ENCODE measurements at places on chromosomes 7 and 10.

DNA sequence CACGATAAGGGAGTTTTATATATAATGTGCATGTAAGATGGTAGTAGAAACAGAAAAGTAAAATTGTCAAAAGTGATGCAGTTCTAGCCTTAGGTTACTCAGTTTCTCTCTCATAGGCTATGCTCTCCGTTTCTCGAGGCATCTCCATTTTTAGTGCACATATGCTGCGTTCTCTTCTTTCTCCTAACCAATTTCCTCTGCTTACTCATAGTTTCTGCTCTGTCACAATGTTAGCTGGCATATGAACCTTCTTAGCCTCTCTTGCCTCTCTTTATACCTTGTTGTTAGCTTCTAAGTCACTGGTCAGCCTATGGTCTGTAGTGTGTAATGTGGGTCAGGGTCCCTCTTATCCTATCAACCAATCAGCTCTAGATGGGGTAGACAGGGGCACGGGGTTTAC lies 280.6 kb upstream of the ETV1 start:
- no peak for DNase-seq

DNA sequence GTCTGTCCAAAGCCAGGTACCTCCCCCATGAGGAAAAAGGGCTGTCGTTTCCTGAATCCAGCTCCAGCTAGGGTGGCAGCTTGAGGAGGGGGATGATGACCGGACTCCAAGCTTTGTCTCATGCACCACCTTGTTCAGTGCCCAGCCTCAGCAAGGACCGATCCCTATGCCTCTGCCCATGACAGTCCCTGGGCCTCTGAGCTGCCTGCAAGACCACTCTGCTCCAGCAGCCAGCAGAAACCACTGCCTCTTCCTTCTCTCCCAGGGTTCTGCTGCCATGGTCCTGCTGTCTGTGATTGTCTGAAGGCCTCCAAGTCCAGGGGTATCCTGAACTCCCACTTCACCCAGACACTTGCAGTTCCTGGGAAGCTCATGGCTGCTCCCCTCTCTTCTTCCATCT lies 21.3 kb upstream of the GDF10 start:
- DNase-seq = no peak

DNA sequence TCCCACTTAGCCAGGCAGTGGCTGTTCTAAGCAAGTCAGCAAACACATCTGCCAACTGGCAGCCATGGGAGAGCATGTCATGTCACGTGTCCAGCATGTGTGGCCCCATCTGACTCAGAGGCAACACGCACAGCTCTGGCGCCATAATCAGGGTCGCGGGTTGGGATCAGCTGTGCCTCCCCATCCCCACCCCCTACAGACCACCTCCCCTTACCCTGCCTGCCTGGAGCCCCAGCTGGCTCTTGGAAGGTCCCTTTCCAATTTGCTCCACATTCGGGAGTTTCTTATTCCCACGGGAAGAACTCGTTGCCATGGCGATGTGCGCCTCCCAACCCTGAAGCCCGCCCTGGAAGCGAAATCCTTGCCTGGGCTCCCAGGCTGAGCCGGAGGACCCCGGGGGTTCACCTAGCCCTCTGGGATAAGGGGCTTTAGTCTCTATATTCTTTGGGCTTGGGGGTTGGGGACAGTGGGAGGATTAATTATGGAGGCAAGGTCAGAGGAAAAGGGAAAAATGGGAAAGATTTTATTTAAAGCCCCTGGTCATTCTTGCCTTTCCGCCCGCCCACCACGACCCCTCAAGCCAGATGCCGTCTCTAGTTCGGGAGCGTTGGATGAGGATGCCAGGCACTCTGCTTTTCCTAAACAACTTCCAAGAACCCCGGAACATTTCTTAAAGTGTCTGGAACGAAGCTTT lies 283.7 kb downstream of the ZEB1 start:
- DNase-seq = no peak

GRCh38 chr10:56082169-56082568 lies 278.9 kb downstream of the ZWINT start:
- no peak for DNase-seq

GRCh38 chr10:51445588-51445987 lies 253.8 kb downstream of the CSTF2T start:
- no peak for DNase-seq

DNA sequence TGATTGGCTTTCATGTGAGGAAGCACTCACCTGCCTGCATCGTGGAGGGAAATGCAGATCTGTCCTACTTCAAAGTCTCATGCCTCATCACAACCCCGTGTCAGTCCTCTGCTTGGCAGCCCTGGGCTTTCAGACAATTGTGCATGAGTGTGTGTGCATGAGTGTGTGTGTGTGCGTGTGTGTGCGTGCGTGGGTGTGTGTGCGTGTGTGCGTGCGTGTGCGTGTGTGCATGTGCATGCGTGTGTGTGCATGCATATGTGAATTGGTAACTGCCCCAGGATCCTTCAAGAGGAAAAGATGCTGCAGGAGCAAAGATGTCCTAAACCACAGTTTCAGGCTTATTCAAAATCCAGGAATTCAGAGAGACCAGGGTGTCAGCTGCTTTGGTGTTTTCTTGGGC lies 71.3 kb downstream of the LANCL2 start:
- DNase-seq = no peak

DNA sequence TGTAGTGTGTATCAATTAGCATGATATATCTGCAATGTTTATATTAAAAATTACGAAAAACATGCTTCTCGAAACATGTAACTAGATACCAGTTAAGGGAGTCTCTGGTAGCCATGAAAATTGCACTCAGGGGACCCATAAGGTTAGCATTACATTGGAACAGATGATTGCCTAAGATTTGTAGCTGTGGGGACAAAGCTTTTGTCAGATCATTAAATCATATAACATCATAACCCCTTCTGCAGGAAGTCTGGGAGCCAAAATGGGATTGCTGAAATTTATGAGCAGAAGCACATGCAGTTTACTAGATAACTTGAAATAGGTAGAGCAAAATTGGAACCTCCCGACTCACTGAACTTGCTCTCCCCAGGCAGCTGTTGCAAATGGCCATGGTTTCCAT lies 235.0 kb upstream of the IGFBP3 start:
- DNase-seq = no peak

- no peak for DNase-seq
Measured at GRCh38 chr10:48511875-48512231, 93.0 kb downstream of the ARHGAP22 start.

GRCh38 chr10:511849-512191 lies 177.6 kb downstream of the DIP2C start:
- DNase-seq = no peak

GRCh38 chr7:4837803-4838625 lies 23.8 kb downstream of the PAPOLB start:
- no peak for DNase-seq

DNA sequence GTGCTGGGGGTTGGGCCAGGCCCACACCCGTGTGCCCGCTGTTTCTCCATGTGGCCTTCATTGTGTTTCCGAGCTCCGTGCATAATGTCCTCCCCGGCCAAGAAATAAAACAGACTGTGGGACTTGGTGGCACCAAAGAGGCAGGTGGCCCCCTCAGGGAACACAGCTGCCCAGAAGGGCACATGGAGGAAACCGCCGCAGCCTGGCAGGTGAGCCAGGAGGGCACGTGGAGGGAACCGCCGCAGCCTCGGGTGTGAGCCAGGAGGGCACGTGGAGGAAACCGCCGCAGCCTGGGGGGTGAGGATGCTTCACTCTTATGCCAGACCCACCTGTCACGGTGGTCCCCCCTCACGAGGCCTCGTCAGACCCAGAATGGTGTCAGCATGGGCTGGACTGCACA lies 288.7 kb downstream of the WDR37 start:
- DNase-seq = no peak

- DNase-seq = no peak
Measured at GRCh38 chr10:114265392-114266053, 26.5 kb downstream of the VWA2 start.

- no peak for DNase-seq
Measured at GRCh38 chr7:120944826-120945562, 5.6 kb upstream of the ING3 start.

DNA sequence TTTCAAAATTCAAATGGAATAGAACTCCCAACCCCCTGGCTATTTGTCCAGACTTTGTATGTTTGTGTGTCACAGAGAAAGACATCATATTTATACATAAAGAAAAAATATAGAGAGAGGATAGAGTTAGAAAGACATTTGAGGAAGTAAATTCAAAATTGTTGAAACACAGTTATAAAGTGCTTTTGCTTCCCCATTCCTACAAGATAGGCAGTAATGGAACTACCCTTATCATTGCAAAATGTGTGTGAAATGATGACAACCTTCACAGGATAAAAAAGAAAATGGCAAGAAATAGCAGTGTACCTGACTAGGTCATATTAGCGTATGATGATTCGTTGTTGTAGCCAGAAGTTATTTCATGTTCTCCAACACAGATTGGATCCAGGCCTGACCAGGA lies 63.1 kb downstream of the FZD1 start:
- DNase-seq = no peak

DNA sequence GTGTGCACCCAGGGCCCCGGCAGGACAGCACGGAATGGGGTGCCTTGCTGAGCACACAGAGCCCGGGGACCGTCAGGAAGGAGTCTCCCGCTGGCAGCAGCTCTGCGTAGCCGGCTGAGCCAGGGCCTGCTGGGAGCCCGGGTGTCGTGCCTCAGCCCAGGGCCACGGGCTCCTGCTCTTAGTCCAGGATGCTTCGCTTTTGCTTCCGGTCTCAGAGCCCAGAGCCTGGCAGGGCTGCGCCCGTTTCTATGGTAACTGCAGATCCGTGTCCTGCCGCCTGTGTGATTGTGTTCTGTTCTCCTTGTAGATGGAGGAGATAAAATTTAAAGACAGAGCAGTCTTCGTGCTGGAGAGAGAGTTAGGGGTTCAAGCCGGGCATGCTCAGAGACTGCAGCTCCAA lies 53.7 kb upstream of the DPYSL4 start:
- no peak for DNase-seq

DNA sequence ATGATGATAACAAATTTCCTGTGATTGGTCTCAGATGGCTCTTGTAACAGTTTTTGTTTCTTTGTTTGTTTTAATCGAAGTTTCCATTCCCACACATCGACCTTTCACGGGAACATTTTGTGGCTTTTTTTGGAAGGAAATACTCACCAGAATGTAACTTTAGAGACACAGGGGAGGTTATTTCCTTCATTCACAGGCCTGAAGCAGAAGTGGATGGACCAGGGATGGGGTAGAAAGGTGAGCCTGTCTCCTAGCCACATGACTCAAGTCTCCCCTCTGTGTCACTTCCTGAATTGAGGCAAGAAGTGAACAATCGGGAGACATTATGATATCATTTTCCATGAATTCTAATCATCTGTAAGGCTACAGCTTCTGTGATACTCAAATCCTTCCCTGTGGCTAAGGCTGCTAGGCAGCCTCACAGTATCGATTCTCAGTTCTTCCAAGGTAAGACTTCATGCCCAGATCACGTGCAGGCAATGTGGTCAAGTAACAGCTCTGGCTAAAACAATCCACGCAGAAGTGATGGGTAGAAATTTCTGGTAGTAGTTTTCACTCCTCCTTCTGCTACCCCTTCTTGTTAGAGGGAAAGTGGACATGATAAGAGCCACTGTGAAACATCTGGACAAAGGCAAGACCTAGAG lies 203.9 kb upstream of the NEBL start:
- DNase-seq = no peak

DNA sequence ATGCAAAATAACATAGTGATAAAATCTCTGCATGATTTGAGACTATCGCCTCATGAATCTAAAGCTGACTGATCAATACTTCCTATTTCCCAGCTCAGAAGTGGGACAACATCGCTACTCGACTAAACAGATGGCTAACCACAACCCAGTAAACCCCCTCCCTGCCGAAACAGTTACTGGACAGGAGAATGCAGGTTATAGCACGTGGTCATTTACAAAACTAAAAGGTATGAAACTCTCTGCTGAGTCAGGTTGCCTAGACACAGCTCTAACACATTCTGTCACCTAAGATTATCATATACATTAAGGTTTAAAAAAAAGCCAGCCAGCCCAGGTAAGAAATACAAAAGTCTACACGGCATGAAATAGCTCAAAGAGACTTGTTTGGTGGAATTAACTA lies 64.0 kb downstream of the CTBP2 start:
- no peak for DNase-seq

- DNase-seq = no peak
Measured at GRCh38 chr7:41093141-41093540, 609.7 kb downstream of the INHBA start.

- DNase-seq = no peak
Measured at GRCh38 chr7:139699640-139700504, 77.9 kb downstream of the HIPK2 start.

GRCh38 chr10:33279811-33280602 lies 54.5 kb downstream of the NRP1 start:
- DNase-seq = no peak

GRCh38 chr10:71546220-71546619 lies 149.5 kb downstream of the CDH23 start:
- no peak for DNase-seq

DNA sequence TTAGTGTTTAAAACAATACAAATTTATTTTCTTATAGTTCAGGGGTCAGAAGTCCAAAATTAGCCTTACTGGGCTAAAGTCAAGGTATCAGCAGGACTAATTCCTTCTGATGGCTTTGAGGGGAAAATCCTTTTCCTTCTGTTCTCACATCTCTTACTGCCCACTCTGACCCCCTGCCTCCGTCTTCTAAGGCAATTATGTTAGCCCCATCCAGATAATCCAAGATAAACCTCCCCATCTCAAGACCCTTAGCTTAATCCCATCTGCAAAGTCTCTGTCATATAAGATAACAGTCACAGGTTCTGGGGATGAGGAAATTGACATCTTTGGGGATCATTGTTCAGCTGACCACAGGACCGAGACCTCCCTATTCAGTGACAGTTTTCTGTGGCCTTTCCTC lies 22.3 kb downstream of the MACROH2A2 start:
- no peak for DNase-seq

DNA sequence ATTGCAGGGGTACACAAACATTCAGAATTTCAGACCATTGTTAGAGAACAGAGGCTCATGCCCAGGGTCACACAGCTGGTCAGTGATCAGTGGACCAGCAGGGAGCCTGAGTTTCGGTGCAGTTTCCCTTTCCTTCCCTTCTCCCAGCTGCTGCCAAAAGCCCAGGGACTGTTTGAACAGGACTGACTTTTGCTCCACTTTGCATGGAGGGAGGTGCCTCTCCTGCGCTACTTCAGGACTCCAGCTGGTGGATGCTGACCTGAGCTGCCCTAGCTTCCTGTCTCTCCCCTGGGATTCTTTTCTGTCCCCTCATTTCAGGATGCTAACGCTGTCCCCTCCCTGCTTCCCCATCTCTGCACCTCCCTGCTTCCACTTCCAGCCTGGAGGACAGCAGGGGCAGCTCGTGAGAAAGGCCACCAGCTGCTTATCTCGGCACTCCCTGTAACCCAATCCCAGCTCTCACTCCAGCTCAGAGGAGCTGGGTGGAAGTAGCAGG lies 14.5 kb downstream of the SH2D4B start:
- no peak for DNase-seq

DNA sequence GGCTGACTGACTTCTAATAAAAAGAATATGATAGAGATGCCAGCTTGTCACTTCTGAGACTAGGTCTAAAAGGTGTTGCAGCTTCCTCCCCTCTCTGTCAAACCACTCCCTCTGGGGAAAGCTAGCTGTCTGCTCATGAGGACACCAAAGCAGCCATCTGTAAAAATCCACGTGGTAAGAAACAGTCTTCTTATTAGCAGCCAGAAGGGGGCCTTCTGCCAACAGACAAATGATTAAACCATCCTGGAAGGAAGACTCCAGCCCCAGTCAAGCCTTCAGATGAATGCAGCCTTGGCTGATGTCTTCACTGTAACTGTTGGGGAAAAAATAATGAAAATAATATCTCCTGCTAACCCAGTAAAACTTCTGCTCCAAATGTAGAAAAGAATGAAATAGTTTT lies 41.9 kb upstream of the DAGLB start:
- DNase-seq = no peak

- DNase-seq = no peak
Measured at GRCh38 chr10:52951824-52952223, 179.2 kb upstream of the MBL2 start.

GRCh38 chr10:116915340-116915739 lies 66.0 kb downstream of the ENO4 start:
- no peak for DNase-seq

Data from stimulated activated CD4-positive, alpha-beta T cell treated with anti-CD3 and anti-CD28 coated beads, TNF-alpha, amount 100 ng/mL, for 4 hours (primary cell).